Aortic smooth muscle cell (primary cell): ENCODE measurements at places on chromosomes 12 and 14. TPM values are rescaled to one million over a fixed set of nuclear protein-coding genes. Genes with fewer than 3 reads are reported as not detected.

Gene CFAP73
- total RNA-seq = not detected in 2 replicates

Gene CLMN
- total RNA-seq = under 0.01 and 0.12 TPM in 2 replicates

Gene ZCCHC8
- total RNA-seq = 12.2 and 13.0 TPM in 2 replicates

Gene TESPA1
- not detected in 2 replicates for total RNA-seq

Gene CFAP54
- 2.8 and 3.4 TPM in 2 replicates for total RNA-seq

Gene ANO2
- 0.13 TPM in 1 of 2 replicates, not detected in the other for total RNA-seq

Gene MNAT1
- 38.8 and 51.9 TPM in 2 replicates for total RNA-seq

Gene LRP6
- total RNA-seq = 41.4 and 45.0 TPM in 2 replicates
